Activated naive CD4-positive, alpha-beta T cell (primary cell): ENCODE measurements at places on chromosomes 2 and 18.

- DNase-seq: no peak
These were observed 444.4 kb upstream of the SLC39A10 start for GRCh38 chr2:195212586-195212985.

DNA sequence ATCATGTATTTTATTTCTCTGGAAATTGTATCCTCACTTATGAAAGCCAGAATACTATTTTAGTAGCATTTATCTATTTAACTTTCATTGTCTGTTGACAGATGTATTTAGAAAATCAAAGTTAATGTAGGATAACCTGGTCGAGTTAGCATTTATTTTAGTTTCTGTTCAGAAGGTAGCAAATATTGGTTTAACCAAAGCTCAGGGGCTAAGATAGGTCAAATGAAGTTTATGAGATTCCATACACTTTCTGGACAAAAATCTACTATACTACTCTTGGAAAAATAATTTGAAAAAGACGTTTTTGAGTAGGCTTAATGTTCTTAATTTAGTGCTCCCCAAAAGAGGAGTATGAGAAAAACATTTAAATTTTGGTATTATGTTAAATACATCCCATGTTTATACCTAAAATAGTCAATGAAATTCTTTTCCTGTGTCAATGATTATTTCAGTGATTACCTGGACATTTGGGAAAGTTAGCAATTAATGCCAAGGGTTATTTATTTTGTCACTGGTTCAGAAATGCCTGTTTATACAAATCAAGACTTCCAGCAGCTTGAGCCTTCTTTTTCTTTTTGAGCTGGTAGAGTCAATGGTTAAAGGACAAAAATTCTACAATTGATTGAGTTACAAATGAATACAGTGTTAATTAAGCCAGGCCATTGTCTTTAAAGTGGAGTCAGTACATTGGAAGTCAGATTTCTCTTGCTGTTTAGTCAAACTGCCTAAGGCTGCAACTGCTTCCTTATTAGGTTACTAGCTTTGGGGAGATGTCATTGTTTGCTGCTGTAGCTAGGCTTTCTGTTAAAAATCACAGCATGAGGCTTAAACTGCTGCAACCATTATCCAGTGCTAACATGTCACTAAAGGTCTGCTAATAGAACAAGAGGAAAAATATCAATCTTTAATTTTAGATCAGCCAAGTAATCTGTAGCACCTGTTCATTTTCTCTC, 182.3 kb downstream of the CAMKMT start:
- no peak for DNase-seq

- DNase-seq: no peak
These were observed 321.2 kb upstream of the CXCR4 start for GRCh38 chr2:136439064-136439676.

- DNase-seq: no peak
These were observed 336 bp downstream of the THNSL2 start for GRCh38 chr2:88170472-88170892.

GRCh38 chr18:47901624-47902362, 28.7 kb downstream of the SMAD2 start:
- DNase-seq: no peak
